Endothelial cell of umbilical vein (primary cell): ENCODE measurements at places on chromosomes 3 and 15. TPM values are rescaled to one million over a fixed set of nuclear protein-coding genes. Genes with fewer than 3 reads are reported as not detected.
A peak's percentile ranks its signal among the peaks of the same experiment; 100 is the strongest.

- no peak for DNase-seq
These were observed 435.2 kb upstream of the SUCLG2 start for GRCh38 chr3:68089572-68090011.

DNA sequence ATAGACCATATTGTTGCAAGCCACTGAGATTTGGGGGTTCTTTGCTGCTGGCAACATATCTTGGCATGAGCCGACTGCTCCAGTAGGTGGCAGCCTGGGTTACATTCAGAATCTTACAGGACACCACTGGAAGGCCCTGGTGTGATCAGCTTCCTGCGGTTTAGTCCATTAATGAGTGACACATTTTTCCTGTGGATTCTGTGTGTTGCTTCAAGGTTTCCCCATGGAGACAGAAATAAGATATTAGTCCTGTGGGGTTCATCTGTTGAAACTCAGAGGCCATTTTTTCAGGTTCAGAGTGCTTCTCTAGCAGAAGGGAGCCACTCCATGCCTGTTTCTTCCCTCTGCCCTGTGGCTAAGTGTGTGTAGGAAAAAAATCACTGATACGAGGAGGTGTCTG, 116.2 kb downstream of the MFSD1 start:
- DNase-seq = peak; percentile 83

DNA sequence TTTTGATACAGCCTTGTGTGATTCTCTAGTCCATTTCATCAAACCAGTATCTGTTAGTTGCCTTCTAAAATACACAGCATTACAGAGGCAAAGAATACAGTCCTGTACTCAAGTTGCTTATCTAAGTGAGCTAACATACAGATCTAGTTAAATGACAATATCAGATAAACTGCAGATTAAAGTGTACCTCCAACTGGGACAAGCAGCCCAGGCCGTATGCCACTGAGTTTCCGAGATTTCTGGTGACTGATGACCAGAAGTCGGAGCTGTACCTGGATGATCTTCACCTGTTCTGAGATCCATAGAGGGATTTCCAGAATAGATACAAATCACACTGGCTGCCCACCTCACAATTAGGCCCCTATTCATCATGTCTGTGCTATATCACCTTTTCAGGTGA, 6.3 kb upstream of the TRIM59 start:
- no peak for DNase-seq

GRCh38 chr3:115932807-115933206, 309.5 kb downstream of the GAP43 start:
- no peak for DNase-seq

DNA sequence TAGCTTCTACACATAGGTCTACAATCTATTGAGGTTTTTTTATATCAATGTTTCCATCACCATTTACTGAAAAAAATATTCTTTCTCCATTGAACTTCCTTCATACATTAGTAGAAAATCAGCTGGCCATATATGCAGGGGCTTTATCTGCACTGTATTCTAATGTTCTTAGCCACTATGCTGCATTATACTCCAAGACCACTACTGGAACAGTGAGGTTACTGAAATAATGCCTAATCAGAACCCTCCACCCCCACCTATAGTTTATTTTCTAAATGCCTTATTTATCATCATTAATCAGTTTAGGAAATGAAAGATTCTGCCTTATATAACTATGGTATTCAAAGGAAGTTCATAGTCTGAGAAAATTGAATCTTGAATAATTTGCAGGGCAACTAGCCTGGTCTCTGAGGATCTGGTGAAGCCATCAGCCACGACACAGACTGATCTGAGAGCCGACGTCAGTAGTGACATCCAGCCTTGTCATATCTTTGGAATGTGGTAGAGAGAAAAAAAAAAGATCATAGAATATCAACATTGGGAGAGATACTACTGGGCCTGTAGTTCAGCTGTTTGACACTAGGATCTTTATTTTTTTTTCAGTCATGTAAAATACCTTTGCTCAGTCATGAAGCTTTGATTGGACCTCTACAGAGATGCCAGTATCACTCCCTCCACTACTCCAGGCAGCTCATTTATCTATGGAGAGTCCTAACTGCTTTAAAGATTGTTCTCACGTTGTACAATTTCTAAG, 66.6 kb downstream of the P3H2 start:
- DNase-seq = peak; percentile 34

- peak; percentile 48 for DNase-seq
These were observed 43.8 kb downstream of the SPSB4 start for GRCh38 chr3:141094790-141095545.

DNA sequence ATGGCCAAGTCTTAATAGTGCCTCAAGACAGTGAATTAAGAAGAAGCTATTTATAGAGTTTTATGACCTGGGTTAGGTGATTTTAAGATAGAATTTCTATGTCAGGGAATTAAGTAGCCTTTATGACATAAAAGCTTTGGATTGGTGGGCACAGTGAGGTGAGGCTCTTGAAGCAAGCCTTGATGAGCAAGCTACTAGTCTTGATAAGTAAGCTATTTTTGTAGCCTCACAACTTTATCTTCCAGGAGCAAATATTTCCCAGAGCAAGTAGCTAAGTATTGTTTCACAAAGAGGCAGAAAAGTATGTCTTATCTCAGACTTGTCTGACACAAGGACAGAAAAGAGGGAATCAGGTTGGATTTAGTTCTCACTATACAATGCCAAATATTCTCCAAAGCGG, 491.7 kb upstream of the RASGRP1 start:
- DNase-seq = no peak

DNA sequence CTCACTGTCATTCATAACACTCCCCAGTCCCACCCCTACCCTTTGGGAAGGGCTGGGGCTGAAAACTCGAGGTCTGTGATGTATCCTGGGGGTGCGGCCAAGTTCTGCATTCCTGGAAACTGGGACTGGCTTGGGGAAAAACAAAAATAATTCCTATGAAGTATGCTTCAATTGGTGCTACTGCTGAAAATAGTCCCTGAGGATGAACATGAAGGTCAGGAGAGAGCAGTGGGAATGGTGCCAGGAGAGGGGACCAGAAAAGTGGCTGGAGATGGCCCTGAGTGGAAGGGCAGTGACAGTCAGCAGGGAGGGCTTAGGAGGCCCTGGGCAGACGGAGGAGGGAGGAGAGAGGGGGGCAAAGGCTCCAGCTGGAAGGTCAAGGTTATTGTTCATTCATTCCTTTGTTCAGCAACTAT, 4.8 kb upstream of the ISLR start:
- no peak for DNase-seq

DNA sequence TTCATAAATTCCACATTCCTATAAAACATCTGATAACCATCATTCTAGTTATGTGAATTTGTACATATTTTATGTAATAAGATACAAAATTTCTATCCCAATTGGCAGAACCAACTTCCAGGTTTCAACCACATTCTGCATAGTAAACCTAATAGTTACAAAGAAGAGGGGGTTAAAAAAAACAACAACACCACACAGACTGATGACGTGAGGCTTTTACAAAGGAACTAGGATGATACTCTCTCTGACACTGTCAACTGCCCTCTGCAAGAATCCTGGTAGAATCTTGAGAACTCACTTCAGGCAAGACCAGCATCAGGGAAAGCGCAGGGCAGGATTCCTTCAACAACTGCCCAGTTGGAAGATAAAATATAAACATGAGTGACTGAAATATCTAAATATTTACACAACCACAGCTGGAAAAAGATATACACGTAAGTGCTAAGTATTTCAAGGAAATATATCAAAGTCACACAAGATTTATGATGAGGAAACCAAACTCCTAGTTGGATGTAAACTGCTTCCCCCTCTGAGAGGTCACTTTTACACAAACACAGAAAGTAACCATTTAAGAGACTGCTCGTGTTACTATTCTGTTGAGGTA, 816.4 kb downstream of the ROBO1 start:
- DNase-seq = no peak

GRCh38 chr3:32951410-32951811, at the start of gene CCR4:
CCR4 (plus strand) TSS chr3:32951644; CDS start chr3:32953423, 1,779 bp downstream.
- DNase-seq = peak; percentile 47

DNA sequence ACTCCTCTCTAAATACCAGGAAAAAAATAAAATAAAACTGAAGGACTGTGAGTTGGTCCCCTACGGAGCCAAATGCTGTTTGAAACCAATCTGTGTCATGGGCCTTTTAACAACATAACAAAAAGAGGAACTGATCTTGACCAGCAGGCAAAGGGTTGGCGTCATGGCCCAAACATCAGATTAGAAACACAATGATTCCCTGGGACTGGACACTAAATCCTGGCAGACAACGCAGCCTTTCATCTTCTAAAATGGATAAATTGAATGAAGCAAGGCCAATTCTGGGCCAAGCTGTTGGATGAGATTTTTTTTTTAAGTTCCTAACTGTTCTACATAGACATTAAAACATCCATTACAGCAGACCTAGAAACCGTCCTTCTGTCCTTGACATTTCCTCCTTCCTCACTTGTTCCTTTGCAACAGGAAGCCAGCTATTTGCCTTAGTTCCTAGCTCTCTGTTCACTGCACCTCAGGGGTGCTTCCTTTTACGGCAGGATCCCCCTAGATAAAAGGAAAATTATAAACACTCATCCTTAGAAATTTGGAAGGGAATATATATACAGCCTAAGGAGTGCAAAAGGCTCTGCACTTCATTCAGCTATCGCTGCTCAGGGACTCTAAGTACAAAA, 21.6 kb upstream of the TAFA4 start:
- DNase-seq = no peak

AADAC gene
- 0.27 and 1.0 TPM in 2 replicates for total RNA-seq

PDZRN3 gene
- not detected in 2 replicates for total RNA-seq

EPHA3 gene
- not detected in 2 replicates for total RNA-seq

TUSC7 gene
- total RNA-seq = not detected in 2 replicates

ITIH1 gene
- total RNA-seq = not detected in 2 replicates

LCMT2 gene
- total RNA-seq = 5.0 and 6.1 TPM in 2 replicates

FRMD4B gene
- 77.7 and 89.7 TPM in 2 replicates for total RNA-seq

PLA2G4F gene
- total RNA-seq = not detected in 2 replicates

TARS3 gene
- 7.7 and 8.2 TPM in 2 replicates for total RNA-seq

USP19 gene
- 39.1 and 42.2 TPM in 2 replicates for total RNA-seq
